ENCODE measurements at places on chromosomes 16 and 17.

- DNase-seq: no peak
Measured at GRCh38 chr17:50864747-50865059, 1.5 kb downstream of the TOB1 start.

- no peak for DNase-seq
Measured at GRCh38 chr17:73589363-73589980, 54.8 kb downstream of the SDK2 start.

GRCh38 chr16:9094011-9094846 is 2.8 kb downstream of the HAPSTR1 start:
- DNase-seq: no peak

DNA sequence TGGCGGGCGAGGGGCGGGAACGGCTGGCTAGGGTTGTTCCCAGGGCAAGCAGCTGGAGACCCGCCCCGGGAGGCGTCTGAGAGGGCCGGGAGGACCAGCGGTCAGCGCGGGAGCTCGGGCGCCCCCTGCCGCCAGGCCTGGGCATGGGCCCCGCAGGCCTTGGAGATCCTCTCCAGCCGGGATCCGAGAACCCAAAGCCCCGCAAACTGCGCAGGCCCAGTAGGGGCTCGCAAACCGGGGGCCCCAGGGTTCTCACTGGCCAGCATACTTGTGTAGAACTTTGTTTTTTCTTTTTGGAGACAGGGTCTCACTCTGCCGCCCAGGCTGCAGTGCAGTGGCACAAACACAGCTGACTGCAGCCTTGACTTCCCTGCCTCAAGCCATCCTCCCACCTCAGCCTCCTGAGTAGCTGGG is 20.8 kb upstream of the ZNF423 start:
- DNase-seq: peak; percentile 90

GRCh38 chr17:82297714-82298537 is 19.5 kb downstream of the CD7 start:
- peak; percentile 45 for DNase-seq

Data from kidney (tissue), 22 donors.